ENCODE measurements at places on chromosomes 2 and 18.

- DNase-seq = no peak
These were observed 113.6 kb upstream of the FAM98A start for GRCh38 chr2:33712674-33713073.

DNA sequence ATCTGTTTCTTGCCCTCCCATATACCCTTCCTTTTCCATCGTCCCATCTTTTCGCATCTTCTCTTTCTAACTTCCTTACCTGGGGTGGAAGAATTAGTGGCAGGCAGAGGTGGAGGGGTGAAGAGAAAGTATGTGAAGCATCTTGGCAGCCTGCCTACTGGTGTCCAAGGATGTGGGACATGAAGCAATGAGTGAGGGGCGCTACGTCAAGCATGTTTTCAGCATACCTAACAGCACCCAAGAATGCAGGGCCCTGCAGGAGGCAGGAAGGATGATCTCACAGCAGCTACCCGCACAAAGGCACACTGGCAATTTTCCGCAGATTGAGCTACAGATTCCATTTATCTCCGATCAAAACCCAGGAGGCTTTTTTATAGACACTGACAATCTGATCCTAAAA is 42.2 kb downstream of the METTL4 start:
- no peak for DNase-seq

- no peak for DNase-seq
These were observed 77.7 kb upstream of the FBXO11 start for GRCh38 chr2:47984041-47984440.

DNA sequence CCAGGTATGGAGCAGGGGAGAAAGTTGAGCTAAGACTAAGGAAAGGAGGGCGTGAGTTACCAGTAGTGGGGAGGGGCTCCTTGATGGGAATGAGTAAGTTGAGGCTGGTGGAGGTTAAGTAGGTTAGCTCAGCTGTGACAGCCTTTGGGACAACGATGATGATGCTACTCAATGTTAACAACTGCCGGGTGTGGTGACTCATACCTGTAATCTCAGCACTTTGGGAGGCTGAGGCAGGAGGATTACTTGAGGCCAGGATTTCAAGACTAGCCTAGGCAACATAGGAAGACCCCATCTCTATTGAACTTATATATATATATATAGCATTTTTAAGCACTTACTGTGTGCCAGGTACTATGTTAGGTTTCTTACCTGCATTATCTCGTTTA is 48.4 kb downstream of the HK2 start:
- DNase-seq = no peak

GRCh38 chr18:52437161-52437560 is 97.2 kb downstream of the DCC start:
- no peak for DNase-seq

- no peak for DNase-seq
These were observed 51.0 kb downstream of the ADD2 start for GRCh38 chr2:70716951-70717350.

DNA sequence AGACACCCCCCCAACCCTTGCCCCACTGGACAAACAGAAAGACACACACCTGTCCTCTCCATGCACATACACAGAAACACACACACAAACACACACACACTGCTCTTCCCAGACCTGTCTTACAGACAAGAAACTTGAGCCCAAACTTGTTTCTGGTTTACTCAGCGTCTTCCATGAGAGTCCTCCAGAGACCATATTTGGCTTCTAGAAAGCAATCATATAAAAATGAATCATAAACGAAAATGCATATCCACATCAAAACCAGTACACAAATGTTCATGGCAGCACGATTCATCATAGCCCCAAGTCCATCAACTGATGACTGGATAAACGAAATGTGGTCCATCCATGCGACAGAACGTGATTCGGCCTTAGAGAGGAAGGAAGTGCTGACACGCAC is 84.2 kb upstream of the ASAP2 start:
- no peak for DNase-seq

DNA sequence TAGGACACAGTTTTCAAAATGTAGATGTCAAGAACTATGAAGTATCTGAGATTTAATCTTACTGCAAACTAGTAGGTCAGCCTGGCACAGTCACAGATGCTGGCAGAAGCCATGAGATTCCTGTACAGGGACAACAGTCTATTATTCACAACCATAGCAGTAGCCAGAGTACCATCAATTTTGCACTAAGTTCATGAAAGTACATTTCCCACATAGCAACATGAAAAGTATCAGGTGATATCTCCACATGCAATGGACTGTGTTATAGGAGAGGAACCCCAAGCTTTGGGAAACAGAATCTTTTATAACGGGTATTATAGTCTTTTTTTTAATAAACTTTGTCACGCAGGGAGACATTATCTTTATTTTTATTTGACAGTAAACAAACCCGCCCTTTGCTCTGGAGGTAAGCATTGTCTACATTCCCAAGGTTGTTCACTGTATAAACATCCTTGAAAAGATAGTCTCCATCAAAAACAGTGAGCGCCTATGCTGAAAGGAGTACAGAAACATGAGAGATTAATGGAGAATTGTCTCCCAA is 33.4 kb upstream of the DPP4 start:
- DNase-seq = no peak

- DNase-seq = no peak
These were observed 38.8 kb downstream of the AOX1 start for GRCh38 chr2:200624658-200625057.

GRCh38 chr2:162221064-162221463 is 22.2 kb downstream of the FAP start:
- peak; percentile 66 for DNase-seq

DNA sequence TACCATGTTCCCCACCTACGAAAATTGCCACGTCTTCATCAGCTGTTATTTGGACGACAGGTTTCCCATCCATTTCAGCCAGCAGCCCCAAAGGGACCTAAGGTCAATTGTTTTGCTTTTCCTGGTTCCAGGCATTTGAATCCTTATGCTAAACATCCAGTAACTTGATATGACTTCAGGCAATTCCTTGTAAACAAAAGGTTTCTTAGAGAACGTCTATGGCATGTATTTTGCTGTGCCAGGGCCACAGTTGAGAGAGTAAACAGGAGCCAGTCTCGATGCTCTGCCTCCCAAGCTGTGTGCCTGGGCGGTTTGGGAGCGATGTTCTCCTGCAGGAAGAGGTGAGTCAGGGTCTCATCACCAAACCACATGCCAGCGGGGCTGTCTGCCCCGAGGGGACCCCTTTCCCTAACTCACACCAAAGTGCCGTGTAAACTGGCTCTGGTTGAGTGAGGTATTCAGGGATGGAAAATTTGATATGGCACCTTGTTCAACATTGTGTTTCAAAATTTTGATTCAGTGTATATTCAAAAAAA is 12.9 kb upstream of the MC5R start:
- DNase-seq = no peak

GRCh38 chr2:28381225-28382180 is 11.2 kb upstream of the FOSL2 start:
- DNase-seq = no peak

DNA sequence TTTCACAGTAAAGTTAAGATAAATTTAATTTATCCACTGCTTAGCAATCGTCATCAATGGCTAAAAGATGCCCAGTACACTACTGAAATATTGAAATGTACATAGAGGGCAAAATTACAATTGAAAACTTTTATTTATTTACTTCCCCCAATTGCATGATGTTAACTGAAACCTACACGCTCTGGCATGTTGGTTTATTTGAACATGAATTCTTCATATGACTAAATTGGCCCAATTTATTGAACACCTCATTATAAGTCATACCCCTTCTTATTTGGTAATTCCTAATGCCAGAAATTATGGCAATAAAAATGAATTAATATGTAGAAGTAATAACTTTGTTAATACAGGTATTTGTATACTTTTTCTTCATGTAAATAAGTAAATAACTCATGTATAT is 183.0 kb upstream of the ZC3H15 start:
- DNase-seq = no peak

Measured in femur (tissue), 1 donor.